ENCODE measurements at places on chromosomes 1 and 21. TPM values are rescaled to one million over a fixed set of nuclear protein-coding genes. Genes with fewer than 3 reads are reported as not detected.
A peak's percentile ranks its signal among the peaks of the same experiment; 100 is the strongest.

COL11A1 gene
- 0.23 TPM for total RNA-seq

RHD gene
- total RNA-seq, result not detected

S100B gene
- total RNA-seq, result not detected

ADAMTS4 gene
- total RNA-seq, result 9.9 TPM

KCNT2 gene
- total RNA-seq, result 9.9 TPM

ATP5IF1 gene
- 320 TPM for total RNA-seq

GRCh38 chr1:153888533-153888932 is 34.2 kb downstream of the GATAD2B start:
- no peaks in the 10 kb centered on the region for H3K36me3 ChIP-seq
- DNase-seq, result no peak
- H3K27ac ChIP-seq, result peak overlapping the region; percentile 27
- no peak overlapping the region for H3K4me3 ChIP-seq
- H3K4me1 ChIP-seq, result peaks cover 14% of the 10 kb centered on the region
- H3K27me3 ChIP-seq, result no peaks in the 10 kb centered on the region

GRCh38 chr1:214123061-214123784 is 135.4 kb downstream of the PROX1 start:
- no peak for DNase-seq
- no peaks in the 10 kb centered on the region for H3K36me3 ChIP-seq
- H3K27ac ChIP-seq, result no peak overlapping the region
- no peak overlapping the region for H3K4me3 ChIP-seq
- H3K27me3 ChIP-seq, result no peaks in the 10 kb centered on the region
- H3K4me1 ChIP-seq, result peaks cover 2% of the 10 kb centered on the region

DNA sequence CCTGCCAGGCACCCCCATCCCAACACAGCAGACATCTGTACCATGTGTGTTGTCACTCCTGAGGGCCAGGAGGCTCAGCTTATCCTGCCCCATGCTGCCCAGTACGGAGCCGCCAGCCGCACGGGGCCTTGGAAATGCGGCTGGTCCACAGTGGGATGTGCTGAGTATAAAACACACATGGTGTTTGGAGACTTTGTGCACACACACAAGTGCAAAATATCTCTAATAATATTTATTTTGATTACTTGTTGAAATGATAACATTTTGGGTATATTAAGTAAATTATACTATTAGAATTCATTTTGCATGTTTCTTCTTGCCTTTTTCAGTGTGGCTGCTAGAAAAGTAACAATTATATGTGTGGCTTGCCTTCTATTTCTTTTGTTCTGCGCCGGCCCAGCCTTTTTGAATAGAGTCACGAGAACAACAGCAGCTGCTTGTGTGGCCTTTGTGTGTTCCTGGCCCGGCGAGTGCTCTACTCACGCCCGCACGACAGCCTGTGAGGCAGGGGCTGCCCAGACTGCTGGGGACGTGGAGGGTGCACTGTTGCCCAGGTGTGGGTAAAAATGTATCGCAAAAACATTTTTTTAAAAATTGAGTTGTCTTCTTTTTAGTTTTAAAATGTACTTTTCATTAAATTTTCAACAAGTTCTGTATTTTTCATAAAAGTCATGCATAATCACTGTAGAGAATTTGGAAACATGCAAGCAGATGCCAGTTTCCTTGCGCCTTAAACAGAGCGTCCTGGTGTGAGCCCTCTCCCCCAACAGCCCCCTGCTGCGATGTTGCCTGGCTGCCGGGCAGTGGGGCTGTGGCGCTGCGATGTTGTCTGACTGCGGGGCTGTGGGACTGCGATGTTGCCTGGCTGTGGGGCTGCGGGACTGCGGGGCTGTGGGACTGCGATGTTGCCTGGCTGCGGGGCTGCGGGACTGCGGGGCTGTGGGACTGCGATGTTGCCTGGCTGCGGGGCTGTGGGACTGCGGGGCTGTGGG is 35.5 kb downstream of the COQ8A start:
- peak overlapping the region; percentile 78 for H3K27ac ChIP-seq
- no peak for DNase-seq
- H3K4me3 ChIP-seq, result no peak overlapping the region
- no peaks in the 10 kb centered on the region for H3K36me3 ChIP-seq
- H3K27me3 ChIP-seq, result no peaks in the 10 kb centered on the region

DNA sequence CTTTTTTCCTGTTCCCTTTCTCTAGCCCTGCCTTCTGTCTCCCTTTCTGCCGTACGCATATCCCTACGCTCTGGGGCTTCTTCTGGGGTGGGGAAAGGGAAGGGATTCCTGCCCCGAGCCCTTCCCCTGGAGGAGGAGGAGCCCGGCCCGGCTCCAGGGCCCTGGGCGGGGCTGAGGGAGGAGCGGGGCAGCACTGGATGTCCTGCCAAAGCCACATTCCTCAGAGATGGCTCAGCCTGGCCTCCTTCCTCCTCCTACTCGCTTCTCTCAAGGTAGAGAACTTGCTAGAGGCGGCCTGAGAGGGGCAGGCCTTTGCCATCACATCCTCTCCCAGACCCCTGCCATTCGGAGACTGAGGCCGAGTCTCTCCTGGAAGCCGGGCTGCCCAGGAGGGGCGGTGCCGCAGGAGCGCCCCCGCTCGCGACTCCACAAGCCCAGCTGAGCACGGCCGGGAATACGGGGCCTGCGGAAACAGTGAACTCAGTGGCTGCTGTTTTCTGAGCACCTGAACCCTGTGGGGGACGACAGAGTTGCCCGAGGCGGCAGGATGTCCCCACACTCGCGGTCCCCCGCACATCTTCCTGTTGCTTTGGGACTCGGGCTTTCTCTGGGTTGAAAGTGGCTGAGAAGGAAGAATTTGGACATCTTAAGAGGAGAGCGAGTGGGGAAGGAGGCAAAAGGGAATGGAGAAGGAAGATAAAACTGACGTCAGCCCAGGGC is 12.2 kb downstream of the ADAMTSL4 start:
- peaks cover 79% of the 10 kb centered on the region for H3K4me1 ChIP-seq
- H3K4me3 ChIP-seq, result peak overlapping the region; percentile 46
- no peaks in the 10 kb centered on the region for H3K27me3 ChIP-seq
- DNase-seq, result peak; percentile 97

DNA sequence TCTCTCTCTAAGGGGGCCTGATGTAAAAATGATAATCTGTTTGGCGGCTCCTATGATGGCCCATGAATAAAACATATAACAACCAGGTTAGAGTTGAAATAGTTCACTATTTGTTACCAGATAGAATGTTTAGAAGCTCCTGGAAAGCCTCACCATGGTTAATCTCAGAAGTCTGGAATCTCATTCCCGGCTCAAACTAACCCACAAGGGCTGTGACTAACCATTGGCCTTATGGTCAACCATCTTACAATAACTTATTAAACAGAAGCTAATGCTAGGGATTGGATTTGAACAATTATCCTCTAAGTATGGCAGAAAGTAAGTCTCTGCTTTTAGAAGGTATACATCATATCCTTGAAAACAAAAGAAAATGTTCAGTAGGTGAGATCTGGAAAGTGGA is 134.1 kb upstream of the ADGRL2 start:
- no peaks in the 10 kb centered on the region for H3K36me3 ChIP-seq
- no peaks in the 10 kb centered on the region for H3K27me3 ChIP-seq
- H3K27ac ChIP-seq, result no peak overlapping the region
- H3K4me3 ChIP-seq, result no peak overlapping the region

- H3K36me3 ChIP-seq, result no peaks in the 10 kb centered on the region
- DNase-seq, result no peak
- H3K4me3 ChIP-seq, result no peak overlapping the region
- H3K4me1 ChIP-seq, result no peaks in the 10 kb centered on the region
- H3K27ac ChIP-seq, result no peak overlapping the region
These were observed 82.6 kb downstream of the C1orf21 start for GRCh38 chr1:184469396-184469795.

- H3K4me3 ChIP-seq, result no peak overlapping the region
- H3K27ac ChIP-seq, result no peak overlapping the region
- H3K27me3 ChIP-seq, result no peaks in the 10 kb centered on the region
- H3K36me3 ChIP-seq, result no peaks in the 10 kb centered on the region
- no peak for DNase-seq
These were observed 73.6 kb downstream of the GNG12 start for GRCh38 chr1:67759692-67760029.
